ENCODE measurements at places on chromosomes 2 and 18. TPM values are rescaled to one million over a fixed set of nuclear protein-coding genes. Genes with fewer than 3 reads are reported as not detected.

The SYT4 gene
- 2.2 TPM for polyA plus RNA-seq

The CNGA3 gene
- polyA plus RNA-seq = 1.5 TPM

The MC4R gene
- not detected for polyA plus RNA-seq

The HOXD9 gene
- polyA plus RNA-seq = 1.1 TPM

The NOSTRIN gene
- 29.6 TPM for polyA plus RNA-seq

The ALLC gene
- polyA plus RNA-seq = 0.68 TPM

The SEPTIN2 gene
- polyA plus RNA-seq = 158 TPM

Measured in pancreas (tissue), 10 donors.